Brain (organoid and tissue), 16 donors: ENCODE measurements at places on chromosomes 12 and 14.
A peak's percentile ranks its signal among the peaks of the same experiment; 100 is the strongest.

DNA sequence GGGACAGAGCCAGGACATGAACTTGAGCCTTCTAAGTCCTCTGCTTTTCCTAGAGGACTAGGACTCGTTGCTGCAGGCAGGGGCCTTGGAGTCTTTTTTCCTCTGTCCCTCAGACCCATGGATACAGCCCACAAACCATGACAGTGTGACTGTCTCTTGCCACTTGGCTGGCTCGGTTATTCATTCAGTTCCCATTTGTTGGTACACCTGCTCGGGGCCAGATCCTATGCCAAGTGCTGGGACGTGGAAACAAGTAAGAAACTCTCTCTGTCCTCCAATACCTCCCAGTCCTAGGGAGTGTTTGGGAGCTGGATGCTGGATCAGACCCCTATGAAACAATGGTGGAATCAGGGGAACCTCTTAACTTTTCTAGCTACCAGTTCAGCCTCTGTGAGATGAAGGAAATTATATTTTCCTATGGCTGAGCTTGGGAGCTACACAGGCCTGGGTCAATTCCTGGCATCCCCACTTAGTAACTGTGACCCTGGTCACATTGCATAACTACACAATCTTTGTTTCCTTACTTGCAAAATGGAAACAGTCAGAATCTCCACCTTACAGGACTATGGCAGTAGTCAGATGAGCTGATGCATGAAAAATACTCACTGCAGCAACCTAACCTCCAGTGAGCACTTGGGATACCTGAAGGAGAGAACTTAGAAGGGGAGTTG lies 106.3 kb upstream of the VRK1 start:
- DNase-seq = no peak

GRCh38 chr14:101878211-101878821 lies 86.1 kb upstream of the DYNC1H1 start:
- DNase-seq = no peak

GRCh38 chr12:29113101-29113500 lies 36.0 kb upstream of the FAR2 start:
- no peak for DNase-seq

DNA sequence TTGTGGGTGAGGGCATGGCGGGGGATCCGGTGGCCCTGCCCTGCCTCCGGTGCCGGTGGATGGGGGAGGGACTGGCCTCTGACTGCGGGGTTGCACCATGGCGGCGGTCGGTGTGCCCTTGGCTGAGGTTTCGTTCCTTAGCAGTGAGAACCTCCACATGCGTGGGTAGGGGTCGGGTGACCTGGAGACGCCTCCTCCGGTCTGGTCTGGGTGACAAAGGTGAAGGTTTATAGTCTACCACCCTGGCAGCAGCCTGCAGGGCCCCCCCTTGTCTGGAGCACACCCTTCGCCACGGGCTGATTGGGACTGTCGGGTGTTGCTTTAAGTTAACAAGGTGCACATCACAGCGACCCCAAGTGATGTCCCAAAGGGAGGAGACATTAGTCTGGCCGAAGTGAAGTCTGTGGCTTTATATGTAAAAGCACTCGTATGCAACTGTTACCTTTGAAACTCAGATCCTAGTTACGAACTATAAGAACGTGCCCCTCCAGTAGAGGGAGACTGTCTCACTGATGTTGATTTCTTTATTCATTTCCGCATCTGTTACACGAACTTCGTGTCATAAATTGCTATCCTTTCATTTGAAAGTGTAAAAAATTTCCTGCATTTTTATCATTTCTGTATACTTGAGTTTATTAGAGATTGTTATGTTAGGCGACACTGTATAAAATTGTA lies 74.4 kb downstream of the WDR20 start:
- no peak for DNase-seq

DNA sequence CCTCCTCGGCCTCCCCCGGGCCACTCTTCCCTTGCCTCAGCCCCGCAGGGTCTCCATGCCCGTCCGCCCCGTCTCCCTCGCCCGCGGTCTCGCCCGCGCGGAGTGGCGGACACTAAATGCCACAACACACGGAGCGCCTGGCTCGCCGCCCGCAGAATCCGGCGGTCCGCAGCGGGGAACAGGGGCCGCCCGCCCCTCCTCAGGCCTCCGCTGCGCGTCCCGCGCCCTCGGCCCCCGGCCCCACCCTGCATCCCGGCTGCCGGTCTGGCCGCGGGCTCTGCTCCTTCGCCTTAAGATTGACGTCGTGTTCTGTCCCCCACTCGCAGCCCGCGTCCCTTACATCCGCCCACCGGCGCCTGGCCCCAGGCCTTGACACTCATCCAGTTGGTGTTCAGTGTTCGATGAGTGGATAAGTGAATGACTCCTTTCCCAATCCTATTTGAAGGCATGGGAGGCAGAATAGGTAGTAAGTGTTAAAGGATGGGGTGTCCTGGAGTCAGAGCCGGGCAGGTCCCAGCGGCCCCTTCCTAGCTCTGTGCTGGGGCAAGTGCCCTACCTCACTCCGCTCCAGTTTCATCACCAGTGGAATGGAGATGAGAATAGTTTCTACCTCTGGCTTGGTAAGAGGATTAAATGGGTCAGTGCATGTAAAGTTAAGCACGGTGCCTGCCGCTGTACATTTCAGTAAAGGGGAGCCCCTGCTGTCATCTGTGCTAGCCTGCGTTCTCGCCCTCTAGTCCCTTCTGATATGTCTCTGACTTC lies 622 bp downstream of the TECPR2 start:
- peak; percentile 65 for DNase-seq

- no peak for DNase-seq
Observed at GRCh38 chr14:103593577-103593976, 30.8 kb downstream of the COA8 start.

DNA sequence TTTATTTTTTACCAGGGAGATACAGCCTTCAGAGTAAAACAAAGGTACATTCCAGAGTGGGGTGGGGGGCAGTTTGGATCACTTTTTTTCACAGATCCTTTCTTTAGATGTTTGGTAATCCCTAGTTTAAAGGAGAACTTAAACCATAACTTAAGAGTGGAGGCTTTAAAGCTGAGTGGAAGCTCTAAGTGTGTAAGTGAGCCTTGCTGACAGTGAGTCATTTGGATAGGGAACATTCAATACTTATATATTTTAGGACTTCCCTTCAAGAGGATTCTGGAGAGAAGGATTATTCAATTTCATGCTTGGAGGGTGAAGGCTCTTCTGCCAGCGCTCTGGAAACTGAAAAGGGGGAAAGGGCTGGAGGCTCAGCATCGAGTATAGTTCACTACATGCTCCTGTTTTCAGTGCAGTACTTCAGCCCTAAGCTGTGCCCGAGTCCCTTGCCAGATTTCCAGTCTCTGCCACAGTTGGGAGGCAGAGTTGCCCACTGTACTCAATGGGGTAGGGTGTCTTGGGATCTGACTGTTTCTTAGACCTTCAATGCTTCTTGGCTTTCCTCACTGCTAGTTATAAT lies 8.4 kb downstream of the PRKAG1 start:
- DNase-seq = no peak

DNA sequence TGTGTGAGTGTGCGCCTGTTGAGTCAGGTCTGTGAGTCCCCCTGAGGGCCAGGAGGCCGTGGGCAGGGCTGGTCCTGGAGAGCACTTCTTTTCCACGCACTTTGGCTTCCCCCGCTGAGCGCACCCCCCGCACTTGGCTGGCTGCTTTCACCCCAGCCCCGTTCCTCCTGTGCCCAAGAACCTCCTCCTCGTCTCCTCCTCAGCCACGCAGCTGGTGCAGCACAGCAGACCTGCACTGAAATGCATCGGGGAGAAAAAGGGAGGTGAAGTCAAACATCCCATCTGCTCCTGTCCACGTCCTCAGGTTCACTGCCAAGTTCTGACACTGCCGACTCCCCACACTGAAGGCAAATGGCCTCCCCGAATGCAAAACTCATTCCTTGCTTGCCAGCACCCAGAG lies 362.7 kb upstream of the SFSWAP start:
- DNase-seq = no peak

GRCh38 chr14:46490238-46490685 lies 161.3 kb downstream of the RPL10L start:
- no peak for DNase-seq

GRCh38 chr14:103626146-103626850 lies 2.7 kb upstream of the KLC1 start:
- DNase-seq = no peak

DNA sequence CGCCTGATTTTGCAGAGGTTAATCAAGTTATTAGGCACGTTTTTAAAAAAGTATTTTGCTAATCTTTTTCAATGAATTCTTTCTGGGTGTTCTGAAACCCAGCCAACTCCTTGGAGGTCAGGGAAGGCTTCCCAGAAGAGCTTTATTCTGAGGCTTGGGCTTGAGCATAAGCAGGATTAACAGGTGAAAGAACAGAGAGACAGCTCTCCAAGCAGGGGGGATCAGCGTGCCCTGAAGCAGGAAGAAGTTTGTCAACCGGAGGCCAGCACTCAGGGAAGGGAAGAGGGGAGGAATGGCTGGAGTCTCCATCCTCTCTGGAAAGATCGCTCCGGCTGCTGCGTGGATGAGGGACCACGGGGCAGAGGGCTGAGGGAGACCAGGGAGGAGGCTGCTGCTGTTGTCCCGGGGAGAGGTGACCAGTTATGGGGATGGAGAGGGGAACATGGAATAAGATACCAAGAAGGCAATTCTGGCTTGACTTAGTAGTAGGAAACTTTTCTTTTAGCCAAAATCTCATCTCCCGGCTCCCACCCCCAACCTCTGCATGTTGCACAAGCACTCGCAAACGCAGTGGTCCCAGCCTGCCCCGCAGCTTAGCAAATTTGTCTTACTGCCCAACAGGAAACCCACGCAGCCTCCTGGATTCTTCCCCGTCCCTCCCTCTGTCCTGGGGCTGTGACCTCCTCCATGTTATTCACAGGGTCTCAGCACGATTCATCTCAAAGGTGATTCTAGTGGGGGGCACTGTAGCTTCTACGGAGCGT lies 1.1 kb upstream of the SSH1 start:
- no peak for DNase-seq

- no peak for DNase-seq
Observed at GRCh38 chr12:82838131-82838551, 151.4 kb downstream of the TMTC2 start.

DNA sequence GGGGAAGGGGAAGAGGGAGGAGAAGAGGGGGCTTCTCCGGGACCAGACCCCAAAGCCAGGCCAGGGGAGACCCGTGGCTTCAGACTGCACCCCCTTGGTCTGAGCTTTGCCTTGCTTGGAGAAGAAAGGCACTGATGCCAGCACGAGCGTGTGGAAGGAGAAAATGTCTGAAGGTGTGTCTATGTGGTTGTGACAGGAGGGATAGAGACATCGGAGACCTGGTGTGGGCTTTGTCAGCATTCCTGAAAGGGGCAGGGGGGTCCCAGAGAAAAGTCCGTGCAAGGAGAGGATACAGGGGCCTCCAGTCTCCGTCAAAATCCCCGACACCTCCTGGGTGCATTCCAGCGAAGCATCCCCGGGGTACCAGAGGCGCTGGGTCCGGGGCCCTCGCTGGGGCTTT lies 139.0 kb upstream of the LHX5 start:
- no peak for DNase-seq

GRCh38 chr14:54691525-54692283 lies 124.8 kb downstream of the SAMD4A start:
- DNase-seq = peak; percentile 66

DNA sequence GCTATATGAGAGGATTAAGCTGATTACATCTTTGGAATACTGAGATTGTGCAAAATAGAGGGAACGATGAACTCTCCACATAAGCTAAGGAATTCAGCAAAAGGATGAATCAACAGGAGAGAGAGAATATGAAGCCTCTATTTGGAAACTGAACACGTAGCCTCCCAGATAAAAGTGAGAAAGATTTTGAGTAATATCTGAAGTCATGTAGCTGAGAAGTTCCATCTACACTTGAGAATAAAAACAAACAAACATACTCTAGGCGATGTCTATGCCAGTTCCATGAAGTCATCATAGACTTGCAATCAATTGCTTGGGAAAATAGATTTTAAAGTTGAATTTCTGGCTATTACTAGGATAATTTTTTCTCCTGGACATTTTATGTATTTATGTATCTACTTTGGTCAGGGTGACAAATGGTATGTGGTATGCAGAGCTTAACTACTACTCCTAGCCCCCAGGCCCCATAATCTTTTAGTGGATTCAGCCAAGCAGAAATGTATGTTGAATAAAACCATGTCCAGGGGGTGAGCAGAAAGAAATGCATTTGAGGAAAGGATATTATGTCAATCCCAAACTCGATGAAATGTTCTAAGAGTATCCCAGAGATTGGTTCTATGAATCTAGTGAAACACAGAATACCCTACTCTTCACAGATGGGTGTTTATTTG lies 627.4 kb downstream of the DIO2 start:
- no peak for DNase-seq

- DNase-seq = no peak
Observed at GRCh38 chr12:45290216-45290605, 74.3 kb downstream of the ANO6 start.

GRCh38 chr12:132561427-132562156 lies 48.8 kb downstream of the LRCOL1 start:
- no peak for DNase-seq

DNA sequence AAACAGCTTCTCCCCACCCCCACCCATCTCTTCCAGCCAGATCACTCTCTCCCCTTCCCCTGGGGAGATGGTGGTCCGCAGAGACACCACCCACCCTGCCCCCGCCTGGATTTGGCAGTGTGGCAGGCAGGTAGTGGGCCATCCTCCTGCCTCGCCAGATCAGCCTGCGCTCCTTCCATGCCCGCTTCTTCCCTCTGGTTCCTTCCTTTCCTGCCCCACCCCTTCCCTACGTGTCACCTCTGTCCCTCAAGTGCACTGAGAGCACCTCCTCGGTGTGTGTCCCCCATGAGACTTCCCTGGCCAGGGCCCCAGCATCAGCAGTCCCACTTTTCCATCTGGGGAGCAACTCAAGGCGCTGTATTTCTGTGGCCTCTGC lies 632 bp downstream of the NYNRIN start:
- peak; percentile 19 for DNase-seq

GRCh38 chr12:71536279-71536938 lies 96.8 kb downstream of the LGR5 start:
- DNase-seq = no peak

- no peak for DNase-seq
Observed at GRCh38 chr12:15733136-15733535, 56.1 kb downstream of the EPS8 start.

GRCh38 chr14:61813096-61813606 lies 50.9 kb downstream of the SNAPC1 start:
- no peak for DNase-seq

GRCh38 chr12:33438851-33439586 lies 600 bp downstream of the SYT10 start:
- DNase-seq = peak; percentile 37

DNA sequence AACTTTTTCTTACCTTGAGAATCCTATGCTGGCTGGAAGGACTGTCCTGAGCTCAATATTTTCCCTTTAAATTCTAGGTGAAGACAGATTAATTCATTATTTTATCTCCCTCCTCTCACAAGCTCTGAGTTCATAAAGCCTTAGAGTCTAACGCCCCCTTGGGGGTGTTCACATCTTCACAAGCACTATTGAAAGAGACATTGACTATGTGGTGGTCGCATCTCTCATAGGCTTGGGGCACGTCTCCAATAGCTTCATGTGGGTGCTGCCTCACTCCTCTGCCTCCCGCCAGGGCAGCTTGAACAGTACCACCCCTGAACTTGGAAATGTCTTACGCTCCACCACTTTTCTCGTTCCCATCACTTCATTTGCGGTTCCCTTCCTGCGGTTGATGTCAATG lies 106.2 kb downstream of the UNC79 start:
- DNase-seq = peak; percentile 31

- no peak for DNase-seq
Observed at GRCh38 chr12:113795445-113795844, 170.7 kb downstream of the RBM19 start.
